Urinary bladder (tissue), 4 donors: ENCODE measurements at places on chromosomes 7 and 10. TPM values are rescaled to one million over a fixed set of nuclear protein-coding genes. Genes with fewer than 3 reads are reported as not detected.

GRCh38 chr10:13871011-13871410 lies 284.2 kb downstream of the PRPF18 start:
- DNase-seq = no peak

DNA sequence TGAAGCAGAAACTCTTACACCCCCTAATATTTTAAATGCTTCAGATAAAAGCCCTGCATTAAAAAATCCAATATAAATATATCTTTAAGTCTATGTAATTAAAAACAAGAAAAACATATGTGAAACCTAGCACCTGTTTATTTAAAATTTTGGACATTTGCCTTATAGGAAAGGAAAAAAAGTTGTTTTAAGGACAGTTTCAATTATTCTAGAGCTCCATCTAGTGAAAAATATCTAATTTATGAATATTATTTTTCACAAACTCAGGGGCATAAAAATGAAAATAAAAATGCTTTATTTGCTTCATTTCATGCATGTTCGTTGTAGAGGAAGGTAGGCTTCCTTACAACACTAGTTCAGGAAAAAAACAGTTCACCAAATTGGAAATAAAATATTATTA lies 26.1 kb downstream of the ENKUR start:
- no peak for DNase-seq

Gene NUPR2
- polyA plus RNA-seq = not detected

GRCh38 chr10:97384156-97384555 lies 17.0 kb downstream of the RRP12 start:
- DNase-seq = no peak

Gene FAM131B
- polyA plus RNA-seq = 3.2 TPM

Gene ZNF777
- polyA plus RNA-seq = 15.0 TPM

GRCh38 chr7:75988568-75989499 lies 5.6 kb downstream of the TMEM120A start:
- no peak for DNase-seq

DNA sequence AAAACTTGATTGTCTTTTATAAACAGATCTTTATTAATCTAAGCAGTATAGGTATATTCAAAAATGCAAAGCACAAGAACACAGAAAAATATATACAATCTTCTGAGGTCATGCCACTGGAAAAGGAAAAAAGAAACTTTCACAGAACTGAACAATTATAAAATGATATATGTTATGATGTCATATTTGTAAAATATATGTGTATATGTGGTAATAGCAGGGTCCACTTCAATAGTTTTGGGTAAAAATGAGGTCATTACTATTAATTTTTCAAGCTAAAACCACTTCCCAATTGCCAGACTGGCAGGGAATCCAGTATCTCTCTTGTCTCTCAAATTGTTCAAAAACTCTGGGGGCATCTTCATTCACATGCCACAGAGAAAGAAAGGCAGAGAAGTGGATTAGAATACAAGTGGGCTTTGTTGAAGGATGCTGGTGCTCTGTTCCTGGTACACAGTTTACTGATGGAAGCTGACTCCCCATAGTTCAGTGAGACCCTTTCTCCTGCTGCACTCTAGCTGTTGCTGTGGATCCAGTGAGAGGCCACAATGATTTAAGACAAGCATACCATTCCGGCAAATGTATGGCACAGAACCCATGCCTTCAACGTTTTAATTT lies 19.7 kb downstream of the CTNNA3 start:
- DNase-seq = no peak

GRCh38 chr7:11193888-11194287 lies 220.2 kb downstream of the PHF14 start:
- DNase-seq = no peak

GRCh38 chr7:99040104-99040958 lies 103.6 kb downstream of the SMURF1 start:
- peak; percentile 75 for DNase-seq

DNA sequence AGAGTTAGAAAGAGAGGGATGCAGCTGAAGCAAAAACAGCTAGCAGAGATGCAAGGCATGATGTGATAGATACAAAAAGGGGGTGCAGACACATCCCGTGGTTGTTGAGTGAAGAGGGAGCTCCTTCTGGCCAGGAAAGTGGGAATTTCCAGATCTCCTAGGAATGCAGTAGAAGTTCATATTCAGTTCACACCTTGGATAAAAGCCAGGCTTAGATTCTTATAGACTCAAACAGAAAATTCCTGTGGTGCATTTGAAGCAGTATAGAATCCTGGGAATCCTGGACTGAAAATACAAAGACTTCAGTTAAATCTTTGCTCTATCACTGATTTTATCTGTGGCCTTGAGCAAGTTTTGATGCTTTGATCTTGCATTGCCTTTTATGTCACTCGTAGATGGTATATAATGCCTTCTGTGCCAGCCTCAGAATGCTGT lies 33.9 kb downstream of the SGPL1 start:
- DNase-seq = no peak

Gene CARD11
- 5.4 TPM for polyA plus RNA-seq

- DNase-seq = no peak
These were observed 162.9 kb upstream of the PRSS58 start for GRCh38 chr7:142420554-142421362.

DNA sequence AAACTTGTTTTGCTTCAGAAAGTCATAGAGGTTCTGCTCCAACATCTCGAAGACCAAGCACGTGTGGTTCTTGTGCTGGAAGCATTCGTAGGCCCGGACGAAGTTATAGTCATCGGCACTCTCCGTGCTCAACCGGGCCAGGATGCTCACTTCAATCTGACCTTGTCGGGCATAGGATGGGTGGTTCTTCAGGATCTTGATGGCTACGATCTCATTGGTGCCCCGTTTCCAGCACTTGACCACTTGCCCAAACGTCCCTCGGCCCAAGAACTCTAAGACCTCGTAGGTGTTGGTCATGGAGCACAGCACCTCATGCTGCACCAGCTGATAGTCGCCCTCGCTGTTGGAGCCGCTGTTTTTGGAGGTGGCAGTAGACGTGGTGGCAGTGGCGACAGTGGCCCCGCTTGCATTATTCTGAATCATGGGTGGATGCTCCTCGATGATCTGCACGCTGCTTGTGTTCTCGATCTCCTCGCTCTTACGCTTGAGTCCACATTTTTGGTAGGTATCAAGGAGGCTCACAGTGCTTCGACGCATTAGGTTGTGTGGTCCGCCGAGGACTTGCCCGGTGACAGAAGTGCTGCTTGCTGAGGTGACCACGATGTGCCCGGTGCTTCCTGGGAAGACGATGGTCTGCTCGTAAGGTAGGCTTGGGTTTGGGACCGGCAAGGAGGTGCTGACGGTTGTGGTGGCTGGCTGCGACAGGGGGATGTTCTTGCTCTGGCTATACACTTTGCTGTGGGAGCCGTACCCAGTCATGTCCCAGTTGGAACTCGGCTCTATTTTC lies 61.4 kb downstream of the HIPK2 start:
- DNase-seq = no peak

- DNase-seq = no peak
These were observed 55.2 kb upstream of the GSDME start for GRCh38 chr7:24812305-24812945.

- DNase-seq = no peak
These were observed 15.9 kb downstream of the CAMK2B start for GRCh38 chr7:44309271-44310091.

Gene ACSM6
- 0.42 TPM for polyA plus RNA-seq

Gene CYP2C19
- polyA plus RNA-seq = 0.06 TPM

GRCh38 chr7:20971219-20971618 lies 184.5 kb upstream of the SP8 start:
- no peak for DNase-seq

DNA sequence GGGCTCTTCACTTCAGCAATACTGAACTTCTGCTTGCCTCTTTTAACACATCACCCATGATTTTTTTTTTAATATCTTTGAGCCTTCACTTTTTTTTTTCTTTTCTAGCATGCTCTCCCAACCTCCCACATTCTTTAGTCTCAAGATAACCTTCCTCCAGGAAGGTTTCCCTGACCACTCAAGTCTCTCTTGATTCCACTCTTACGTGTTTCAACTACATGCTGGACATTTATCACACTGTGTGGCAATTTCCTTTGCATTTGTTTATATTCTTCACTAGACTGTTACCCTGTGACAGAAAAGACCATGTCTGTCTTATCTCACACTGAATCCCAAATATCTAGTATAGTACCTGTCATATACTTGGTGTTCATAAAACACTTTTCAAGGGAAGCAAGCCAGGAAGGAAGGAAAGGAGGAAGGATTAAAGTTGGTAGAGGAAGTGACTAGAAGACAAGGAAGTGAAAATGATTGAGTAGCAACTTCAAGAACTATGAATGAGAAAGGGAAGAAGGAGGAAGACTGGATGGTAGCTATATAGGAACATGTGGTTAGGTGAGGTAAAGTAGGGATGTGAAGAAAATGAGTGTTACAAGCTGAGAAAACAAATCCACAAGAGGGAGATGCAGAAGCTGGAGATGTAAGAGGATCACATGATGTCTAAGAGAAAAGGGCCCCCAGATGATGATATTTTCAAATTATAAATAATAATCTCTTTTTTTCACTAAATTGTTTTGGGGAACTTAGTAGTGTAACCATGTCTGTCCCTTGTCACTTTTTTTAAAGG lies 40.4 kb downstream of the IFIT5 start:
- no peak for DNase-seq

GRCh38 chr7:33129806-33130153 lies 416 bp downstream of the BBS9 start:
- DNase-seq = no peak

DNA sequence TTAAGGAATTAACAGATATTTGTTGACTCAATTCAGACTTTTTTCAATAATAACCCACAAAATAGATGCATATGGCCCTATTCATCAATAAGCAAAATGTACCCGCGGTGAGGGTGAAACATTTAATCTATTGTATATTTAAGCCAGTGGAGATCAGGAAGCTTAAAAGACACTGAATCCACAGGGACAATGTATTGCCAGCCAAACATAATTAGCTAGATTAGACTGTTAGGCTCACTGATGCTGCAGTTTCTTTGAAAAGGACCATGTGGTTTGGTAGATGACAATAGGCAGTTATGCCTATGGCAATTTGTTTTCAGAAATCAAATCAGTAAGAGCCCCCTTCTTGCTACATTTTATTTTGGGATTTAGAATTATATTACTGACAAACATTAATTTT lies 87.3 kb upstream of the PLXDC2 start:
- DNase-seq = no peak

Gene RHOBTB1
- polyA plus RNA-seq = 6.7 TPM

GRCh38 chr7:151007469-151007898 lies 16.7 kb downstream of the NOS3 start:
- DNase-seq = no peak

Gene HOXA2
- 1.3 TPM for polyA plus RNA-seq

Gene EVX1
- 2.0 TPM for polyA plus RNA-seq

GRCh38 chr7:75817116-75817515 lies 3.5 kb upstream of the CCL24 start:
- DNase-seq = no peak

Gene ABCA13
- 0.22 TPM for polyA plus RNA-seq

- DNase-seq = no peak
These were observed 145.9 kb upstream of the EGR2 start for GRCh38 chr10:62961951-62962523.

DNA sequence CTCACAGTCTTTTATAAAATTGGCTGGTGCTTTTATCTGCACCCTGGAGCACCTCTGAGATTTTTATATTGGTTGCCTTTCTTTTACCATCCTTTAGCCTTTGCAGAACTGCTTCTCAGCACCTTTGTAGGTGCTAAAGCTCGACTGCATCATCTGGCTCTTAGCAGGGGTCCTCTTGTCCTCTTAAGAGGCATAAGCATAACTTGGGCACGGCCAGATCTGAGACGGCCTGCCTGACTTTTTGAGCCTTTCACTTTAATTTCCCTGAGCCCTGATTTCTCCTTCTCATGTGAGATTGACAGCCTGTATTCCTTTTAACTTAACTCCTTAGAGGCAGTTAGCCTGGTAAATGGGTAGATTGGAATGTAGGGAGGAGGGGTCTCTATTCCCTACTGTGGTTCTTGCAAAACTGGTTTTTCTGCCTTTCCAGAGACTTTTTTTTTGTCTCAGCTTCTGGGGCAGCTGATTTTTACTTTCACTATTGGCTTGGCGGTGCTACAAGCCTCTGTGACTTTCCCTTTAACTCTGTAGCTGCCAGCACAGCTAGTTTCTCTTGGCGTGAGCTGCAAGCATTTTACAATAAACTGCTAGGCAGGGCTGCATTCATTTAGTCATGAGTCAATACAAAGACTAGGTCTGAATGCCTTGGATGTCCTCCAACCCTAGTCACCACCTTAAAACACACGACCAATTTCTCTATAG lies 24.0 kb downstream of the ZPBP start:
- peak; percentile 76 for DNase-seq

DNA sequence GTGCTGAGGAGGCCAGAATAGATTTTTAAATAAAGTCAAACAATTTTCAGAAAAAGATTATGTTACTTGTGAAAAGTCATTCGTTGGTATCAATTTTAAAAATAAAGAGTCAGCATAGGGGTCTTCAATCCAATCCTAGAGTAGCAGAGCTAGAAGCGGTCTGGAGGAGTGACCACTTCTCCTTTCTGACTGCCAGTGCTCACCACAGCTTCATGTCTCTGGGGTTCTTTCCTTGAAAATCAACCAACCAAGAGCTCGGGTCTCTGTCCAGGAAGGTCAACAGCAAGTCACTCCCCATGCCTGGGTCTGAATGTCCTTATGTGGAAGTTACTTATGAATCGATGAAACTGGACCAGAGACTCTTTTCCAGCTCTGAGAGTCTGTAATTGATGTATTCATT lies 14.3 kb downstream of the PTPRN2 start:
- DNase-seq = no peak

Gene PDZD7
- 0.46 TPM for polyA plus RNA-seq

DNA sequence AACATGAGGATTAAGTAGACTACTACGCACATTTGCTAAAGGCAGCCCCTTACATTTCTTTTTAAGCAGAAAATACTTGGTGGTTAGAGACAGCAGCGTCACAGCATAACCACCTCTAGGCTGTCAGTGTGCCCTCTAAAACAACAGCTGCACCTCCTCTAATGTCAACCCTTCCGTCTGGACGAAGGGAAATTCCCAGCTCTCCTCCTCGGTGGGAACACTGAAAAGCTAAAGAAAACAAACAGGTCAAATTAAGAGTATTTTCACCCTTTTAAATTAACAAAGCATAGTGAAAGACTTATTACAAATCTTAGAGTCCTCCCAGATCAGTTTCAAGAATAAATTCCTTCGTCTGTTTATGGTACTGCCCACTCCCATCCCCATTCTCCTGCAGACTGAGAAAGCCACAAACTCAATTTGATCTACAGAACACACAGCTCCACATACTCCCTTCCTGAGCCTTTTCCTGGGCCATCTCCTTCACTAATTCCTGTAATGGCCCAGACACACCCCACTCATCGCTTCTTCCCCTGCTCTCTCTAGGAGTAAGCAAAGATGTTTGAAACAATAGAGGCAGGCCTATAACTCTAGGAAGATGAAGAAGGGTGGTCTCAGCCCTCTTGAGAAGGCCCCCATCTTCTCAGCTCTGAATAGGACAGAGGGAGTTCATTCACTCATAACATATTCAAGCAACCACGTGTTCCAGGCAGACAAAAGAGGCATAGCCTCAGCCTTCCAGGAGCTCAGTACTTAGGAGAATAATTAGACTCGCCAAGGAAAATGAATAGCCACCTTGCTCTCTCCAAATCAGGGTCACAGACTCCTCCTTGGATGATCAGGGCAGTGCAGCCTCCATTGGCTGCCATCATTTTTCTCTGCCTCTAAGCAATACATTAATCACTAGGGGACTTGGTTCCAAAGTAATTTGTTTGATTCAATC lies 47.5 kb upstream of the HNRNPH3 start:
- no peak for DNase-seq

Gene SDHAF3
- polyA plus RNA-seq = 13.1 TPM
